ENCODE measurements at places on chromosomes 2 and 18.

DNA sequence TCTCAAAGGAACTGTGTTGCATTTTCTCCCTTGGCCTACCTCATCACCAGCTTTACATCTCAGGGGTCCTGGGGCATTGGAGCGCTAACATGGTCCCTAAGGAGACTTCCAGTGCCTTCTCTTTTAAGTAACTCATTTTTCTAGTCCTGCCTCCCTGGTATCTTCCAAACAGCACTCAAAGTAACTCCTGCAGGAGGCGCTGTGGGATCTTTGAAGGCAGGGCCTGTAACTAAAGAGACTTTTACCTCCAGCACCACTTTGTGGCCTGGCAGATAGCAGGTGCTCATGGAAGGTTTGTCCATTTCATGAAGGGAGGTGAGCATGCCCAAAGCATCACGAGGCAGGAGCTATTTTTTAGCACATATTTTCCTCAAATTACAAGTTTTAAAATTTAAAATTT is 411.0 kb upstream of the GYPC start:
- DNase-seq: peak; percentile 29

- no peak for DNase-seq
Measured at GRCh38 chr2:18791172-18791797, 201.9 kb upstream of the NT5C1B start.

- DNase-seq: no peak
Measured at GRCh38 chr2:72222829-72223564, 75.3 kb upstream of the CYP26B1 start.

DNA sequence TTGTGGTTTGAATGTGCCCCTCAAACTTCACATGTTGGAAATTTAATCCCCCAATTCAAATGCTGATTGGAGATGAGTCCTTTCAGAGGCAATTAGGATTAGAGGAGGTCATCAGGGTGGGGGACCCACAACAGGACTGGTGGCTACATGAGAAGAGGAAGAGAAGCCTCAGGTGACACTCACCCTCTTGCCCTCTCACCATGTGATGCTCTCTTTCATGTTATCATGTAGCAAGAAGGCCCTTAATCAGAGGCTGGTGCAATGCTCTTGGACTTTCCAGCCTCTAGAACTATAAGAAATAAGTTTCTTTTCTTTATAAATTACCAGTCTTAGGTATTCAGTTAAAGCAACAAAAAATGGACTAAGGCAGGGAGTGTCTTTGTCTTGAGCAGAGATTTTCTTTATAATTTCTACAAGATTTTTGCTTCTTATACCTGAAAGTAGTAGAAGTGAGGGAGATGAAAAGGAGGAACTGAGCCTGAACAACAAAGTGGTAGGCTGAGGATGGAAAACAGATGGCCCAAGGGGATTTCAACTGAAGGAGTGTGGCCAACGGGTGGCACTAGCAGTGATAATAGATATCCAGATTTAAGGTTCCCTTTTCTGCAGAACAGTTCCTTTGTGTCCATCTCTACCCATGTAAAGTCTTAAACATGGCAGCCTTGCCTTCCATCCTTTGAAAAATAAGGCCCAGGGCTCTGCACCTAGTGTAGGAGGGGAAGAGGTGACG is 49.2 kb upstream of the TGIF1 start:
- no peak for DNase-seq

DNA sequence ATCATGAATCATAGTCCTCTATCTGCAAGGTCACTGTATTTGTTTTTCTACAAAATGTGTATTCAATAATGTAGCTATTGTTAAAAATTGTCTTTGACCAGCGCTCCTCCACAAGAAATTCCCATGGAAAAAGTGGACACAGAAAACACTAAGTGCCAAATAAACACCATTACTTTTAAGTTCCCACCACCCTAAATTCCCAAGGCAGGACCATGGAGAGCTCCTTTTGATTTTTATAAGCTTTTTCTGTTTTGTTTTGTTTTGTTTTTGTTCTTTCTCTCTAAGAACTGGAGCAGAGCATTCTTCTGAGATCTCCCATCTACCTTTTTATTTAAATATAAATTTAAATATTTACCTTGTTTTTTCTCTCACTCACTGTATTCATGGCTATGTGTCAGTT is 44.5 kb downstream of the LRATD1 start:
- DNase-seq: no peak

Data from GM10248 (cell line).